ENCODE measurements at places on chromosomes 6 and 20.

DNA sequence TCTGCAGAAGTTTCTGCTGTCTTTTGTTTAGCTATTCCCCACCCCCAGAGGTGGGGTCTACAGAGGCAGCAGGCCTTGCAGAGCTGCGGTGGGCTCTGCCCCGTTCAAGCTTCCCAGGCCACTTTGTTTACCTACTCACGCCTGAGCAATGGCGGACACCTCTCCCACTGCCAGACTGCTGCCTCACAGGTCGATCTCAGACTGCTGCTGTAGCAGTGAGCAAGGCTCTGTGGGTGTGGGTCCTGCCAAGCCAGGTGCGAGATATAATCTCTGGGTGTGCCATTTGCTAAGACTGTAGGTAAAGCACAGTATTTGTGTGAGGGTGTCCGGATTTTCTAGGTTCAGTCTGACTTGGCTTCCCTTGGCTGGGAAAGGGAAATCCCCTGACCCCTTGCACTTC lies 23.6 kb upstream of the ZNF337 start:
- no peak for DNase-seq

DNA sequence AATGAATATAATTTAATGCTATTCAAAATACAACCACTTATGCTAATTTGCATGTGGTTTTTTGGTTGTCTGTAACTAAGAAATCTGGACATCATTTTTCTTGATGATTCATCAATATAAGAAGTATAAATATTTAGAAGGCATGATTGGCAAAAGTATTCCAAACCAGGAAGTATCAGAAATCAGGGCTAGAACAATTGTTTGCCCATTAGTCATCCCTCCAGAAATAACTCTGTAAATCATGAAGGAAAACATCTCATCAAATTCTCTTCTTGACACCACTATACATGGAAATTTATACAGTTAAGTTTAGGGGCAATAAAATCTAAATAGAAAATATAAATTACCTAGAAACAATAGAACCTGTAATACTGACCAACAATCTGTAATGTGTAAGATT lies 554.7 kb upstream of the HS3ST5 start:
- no peak for DNase-seq

DNA sequence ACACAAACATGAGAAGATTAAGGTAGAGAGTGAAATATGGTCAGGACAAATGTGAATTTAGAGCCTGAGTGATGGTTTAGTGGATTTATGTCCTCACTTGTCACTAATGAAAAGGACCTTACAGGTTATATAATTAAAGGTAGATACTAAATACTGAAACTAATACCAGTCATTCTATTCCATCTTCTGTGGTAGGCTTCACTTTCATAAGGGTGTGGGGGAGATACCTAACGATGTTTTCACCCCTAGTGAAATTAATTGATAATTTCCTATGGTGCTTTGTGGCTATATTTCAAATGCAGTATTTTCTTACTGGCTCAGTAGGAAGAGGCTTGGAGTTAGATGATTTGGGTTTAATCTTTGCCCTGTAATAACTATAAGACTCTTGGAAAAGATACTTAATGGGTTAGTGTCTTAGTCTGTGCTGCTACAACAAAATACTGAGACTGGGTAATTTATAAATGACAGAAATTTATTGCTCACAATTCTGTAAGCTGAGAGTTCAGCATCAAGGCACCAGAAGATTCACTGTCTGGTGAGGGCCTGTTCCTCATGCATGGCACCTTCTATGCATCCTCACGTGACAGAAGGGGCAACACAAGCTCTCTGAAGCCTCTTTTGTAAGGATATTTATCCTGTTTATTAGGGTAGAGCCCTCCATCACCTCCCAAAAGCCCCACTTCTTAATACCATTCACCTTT lies 21.3 kb downstream of the RNF217 start:
- no peak for DNase-seq

DNA sequence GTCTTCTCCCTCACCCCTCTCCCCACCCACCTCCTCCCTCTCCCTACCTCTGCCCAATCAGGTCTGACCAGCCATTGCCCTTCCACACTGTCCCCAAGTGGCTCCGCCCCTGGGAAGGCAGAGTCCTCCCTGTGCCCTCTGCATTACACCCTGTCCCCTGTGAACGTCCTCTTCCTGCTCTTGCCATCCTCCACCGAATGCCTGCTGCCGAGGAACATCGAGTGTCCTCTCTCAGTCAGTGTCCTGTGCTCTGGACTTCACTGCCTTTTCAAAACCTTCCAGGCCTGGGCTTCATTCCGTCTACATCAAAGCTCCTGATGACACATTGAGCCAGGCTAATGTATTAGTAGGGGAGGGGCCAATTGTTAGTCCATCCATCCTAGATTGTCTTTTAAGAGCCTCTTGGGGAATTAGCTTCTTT lies 3.3 kb upstream of the PACSIN1 start:
- DNase-seq = no peak

DNA sequence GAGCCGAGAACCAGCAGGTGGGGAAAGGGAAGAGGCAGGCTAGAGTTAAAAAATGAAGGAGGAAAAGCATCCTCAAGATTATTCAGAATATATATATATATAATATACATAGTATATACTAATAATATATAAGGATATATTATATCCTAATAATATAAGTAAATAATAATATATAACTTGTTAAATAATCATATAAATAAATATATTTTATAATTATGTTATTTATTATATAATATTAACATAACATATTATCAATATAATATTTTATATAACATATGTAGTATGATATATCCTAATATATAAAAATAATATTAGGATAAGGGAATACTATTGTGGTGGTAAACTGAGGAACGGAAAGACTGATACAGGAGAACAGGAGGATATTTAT lies 171.8 kb downstream of the TRIM27 start:
- DNase-seq = no peak

DNA sequence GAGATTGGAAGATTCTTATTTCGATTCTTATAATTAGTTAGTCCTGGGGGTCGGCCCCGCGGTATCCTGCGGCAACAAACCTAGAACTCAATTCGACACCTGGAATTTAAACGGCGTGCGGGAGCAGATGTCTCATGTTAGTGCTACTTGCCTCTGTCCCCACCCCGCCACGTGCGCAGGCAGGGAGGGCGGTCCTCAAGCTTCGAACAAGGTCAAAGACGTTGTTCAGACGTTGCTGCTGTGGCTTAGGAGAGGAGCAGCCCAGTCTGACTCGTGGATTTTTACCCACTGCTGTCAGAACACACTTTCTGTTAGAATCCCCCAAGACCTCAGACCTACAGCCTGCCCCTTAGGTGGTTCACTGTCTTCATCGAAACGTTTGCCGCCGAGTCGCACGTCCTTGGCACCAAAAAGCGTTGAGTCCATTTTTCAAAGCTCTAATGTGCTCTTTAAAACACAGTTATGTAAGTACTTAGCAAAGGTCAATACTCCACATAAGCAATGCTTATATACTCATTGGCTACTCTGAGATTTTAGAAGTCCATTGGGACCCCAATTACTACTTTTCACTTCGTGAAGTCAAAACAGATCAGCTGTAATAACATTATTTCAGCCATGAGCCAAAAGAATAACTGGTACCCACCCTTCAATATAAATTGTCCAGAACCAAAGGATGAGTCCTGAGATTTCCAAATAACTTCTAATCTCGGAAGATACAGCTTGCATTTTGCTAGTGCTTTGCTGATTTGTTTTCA lies 2.7 kb upstream of the C6orf62 start:
- DNase-seq = no peak

DNA sequence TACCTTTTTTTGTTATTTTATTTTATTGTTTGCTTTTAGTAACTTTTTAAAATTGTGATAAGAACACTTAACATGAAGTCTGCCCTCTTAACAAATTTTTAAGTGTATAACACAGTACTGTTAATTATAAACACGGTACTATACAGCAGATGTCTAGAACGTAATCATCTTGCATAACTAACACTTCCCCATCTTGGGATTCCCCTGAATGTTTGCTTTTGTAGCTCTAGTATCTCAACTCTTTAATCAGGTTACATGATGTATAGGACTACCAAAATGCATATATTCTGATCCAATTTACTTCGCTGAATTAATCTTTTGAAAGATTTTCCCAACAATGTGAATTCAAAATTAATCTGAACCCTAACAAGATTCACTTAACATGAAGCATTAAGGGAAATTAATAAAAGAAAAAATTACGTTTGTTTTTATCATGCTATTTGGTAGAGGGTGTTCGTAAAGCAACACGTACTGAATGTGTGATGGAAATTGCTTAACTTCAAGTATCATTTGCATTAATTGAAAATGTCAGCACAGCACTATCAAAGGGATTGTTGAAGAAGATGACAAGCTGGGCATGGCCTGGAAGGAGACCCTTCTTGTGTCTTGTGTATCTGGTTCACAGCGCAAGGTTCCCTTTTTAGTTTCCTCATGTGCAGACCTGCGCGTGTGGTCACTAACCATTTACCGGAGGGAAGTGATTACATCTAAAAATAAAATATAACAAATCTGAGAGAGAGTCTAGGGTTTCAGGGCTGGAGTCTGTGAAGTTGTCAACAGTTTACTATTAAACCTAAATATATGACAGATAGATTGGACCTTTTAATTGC lies 15.2 kb downstream of the COL19A1 start:
- no peak for DNase-seq

DNA sequence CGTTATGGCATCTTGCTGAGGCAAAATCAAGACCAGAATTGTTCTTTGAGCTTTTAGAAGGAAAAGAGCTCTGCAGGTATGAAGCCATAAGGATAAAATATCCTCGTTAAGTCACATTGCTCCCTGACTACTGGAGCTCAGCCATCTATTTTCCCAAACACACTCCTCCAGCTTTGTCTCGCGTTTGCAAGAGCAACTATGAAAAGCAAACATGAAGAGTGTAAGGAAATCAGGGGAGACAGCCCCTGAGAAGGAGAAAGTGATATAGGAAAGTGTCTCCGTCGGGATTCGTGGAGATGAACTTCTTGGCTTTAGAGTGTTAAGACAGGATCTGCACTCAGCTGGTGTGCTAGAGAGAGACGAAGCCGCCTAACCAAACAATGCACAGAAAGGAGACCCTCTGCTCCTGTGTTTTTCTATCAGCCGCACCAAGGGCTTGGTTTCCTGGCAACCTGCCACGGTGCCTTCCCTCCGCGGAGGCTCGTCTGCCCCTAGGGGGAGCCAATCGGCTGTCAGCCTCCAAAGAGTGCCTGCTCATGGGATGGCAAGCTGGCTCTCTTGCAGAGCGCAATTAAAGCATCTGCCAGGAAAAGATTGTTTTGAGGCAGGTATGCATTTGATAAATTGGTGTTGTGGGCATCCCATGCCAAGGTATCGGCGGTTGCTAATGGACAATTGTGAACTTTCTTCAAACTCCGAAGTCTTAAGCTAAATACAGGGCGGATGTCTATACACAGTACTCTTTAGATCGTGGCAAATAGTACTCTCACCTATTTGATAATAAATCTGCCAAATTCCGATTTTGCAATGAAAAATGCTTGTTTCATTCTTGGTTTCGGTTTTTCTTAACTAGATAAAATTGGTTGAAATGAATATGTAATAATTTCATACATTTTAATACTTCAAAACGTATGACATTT lies 603.2 kb downstream of the RNF144B start:
- DNase-seq = peak; percentile 23

- DNase-seq = peak; percentile 100
These were observed 831 bp upstream of the BCL2L1 start for GRCh38 chr20:31723319-31724078.

DNA sequence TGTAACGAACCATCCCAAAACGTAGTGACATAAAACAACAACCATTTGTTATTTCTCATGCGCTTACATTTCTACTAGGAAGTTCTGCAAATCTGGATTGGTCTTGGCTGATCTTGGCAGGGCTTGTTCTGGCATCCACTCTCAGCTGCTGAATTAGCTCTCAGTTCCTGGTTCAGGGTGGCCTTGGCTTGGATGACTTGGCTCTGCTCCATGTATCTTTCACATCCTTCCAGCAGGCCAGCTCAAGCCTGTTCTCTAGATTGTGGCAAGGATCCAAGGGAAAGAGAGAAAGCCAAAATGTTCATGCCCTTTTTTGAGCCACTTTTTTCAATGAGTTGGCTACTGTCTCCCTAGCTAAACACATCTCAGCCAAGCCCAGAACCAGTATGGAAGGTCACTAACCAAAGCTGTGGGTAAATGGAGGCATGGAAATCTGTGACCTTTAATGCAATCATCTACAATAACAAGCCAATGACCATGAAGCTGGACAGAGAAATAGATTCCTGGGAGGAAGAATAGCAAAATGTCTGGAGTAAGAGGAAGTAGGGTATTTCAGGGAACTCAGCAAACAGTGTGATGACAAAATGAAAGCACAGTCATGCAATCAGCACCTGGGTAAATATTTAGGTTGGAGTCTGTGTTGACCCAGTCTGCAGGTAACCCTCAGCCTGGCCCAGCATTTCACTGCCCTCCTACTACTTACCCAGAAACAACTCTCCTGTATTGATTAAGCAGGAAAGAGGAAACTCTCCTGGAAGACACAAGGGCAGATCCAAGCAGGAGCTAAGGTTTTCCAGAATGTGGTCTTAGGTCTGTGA lies 32.7 kb upstream of the SNAP25 start:
- DNase-seq = no peak

DNA sequence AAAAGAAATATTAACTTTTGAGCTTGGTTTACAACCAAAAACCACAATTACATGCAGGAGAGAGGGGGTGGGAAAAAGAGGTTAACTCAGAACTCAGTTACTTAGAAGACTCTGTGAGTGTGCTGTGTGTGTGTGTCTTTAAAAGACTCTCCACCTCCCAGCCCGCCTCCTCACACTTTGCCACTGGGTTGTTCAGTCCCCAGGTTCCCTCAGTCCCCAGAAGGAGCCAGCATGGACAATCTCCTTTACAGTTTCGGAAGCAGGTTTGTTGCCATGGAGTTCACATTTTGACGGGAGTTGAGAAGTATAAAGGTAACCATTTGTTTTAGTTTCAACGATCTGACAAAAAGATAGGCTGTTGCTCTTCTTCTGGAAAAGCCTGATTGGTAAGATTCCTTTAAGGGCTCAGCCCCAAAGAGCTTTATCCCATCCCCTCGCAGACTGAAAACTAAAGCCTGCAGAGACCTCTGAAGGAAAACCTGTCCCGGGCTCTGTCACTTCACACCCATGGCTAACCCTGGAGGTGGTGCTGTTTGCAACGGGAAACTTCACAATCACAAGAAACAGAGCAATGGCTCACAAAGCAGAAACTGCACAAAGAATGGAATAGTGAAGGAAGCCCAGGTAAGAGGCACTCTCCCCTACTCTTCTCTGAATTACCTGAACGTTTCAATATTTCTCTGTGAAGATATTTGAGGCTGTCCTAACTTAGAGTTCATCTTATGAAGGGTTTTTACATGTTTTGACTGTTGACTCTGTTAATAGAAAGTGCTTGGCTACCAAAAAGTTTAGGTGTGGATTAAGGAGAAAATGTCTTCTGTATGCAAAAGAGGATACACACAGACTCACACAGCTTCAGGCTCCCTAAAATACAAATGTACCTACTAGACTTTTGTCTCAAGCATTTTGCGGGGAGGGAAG lies at the start of gene SPTLC3:
Gene SPTLC3, plus strand, starts transcription at position 212 of the 921 bp plus-strand sequence. Its CDS starts 296 bp downstream, at position 508.
- DNase-seq = peak; percentile 2
